ENCODE measurements at places on chromosomes 5 and 9.

DNA sequence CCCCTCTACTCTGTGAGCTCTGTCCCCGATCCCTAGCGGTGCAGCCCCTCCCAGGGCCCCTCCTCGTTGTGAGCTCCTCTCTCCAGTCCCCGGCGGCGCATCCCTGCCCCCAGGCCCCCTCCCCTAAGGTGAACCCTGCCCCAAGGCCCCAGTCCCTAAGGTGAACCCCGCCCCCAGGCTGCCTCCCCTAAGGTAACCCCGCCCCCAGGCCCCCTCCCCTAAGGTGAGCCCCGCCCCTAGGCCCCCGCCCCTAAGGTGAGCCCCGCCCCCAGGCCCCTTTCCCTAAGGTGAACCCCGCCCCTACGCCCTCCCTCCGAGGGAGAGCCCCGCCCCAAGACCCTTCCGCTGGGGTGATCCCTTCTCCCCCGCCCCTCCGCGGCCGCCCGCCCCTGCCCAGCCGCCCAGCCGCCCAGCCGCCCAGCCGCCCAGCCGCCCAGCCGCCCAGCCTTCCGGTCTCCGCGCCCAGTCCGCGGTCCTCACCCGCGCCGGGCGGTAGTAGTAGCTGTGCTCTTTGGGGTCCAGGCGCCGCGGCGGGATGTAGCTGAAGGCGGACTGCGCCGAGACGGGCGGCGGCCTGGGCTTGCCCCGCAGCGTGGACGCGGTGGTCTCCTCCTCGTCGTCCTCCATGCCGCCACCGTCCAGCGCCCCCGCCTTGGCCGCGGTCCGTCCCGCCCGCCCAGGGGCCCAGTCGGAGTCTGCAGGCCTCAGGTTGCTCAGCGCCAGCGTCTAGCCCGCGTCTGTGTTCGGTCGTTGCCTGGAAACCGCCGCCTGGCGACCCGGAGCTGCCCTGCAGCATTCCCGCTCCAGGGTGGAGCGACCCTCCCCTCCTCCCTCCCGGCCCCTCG is at the start of gene CFAP90:
Gene CFAP90 (minus strand): TSS at position 739 of the 845 bp plus-strand sequence. CDS start 112 bp downstream, at position 627.
- peak; percentile 43 for DNase-seq

DNA sequence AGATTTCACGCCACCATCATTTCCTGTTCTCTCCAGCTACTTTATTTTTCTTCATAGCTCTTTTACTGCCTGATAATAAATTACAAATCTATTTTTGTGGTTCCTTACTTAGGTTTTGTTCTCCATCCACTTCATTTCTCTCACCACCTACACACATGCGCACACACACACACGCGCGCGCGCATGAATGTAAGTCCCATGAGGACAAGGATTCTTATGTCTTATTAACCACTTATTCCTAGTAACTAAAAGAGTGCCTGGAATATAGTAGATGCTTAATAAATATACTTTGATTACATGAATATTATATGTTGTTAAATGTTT is 116.5 kb downstream of the TRPM6 start:
- DNase-seq, result no peak

DNA sequence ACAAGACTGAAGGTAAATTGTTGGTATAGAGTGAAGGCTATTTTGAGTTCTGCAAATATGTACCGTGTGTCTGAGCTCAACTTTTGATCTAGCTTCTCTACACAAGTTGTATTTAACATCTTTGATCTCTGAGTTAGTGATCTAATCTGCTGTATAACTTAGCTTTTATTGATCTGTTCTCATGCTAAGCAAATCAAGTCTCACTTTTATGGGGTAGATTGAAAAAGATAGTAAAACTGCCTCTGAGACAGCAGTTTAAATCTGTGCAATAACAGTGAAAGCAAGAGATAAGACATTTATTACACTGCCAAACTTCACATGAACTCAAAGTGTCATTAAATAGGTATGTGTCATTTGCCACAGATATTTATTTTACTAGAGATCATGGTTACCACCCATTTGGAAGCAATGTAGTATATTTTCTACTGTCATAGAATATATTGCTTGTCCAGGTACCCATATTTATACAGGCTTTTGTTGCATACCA is 477.3 kb downstream of the ISL1 start:
- no peak for DNase-seq

DNA sequence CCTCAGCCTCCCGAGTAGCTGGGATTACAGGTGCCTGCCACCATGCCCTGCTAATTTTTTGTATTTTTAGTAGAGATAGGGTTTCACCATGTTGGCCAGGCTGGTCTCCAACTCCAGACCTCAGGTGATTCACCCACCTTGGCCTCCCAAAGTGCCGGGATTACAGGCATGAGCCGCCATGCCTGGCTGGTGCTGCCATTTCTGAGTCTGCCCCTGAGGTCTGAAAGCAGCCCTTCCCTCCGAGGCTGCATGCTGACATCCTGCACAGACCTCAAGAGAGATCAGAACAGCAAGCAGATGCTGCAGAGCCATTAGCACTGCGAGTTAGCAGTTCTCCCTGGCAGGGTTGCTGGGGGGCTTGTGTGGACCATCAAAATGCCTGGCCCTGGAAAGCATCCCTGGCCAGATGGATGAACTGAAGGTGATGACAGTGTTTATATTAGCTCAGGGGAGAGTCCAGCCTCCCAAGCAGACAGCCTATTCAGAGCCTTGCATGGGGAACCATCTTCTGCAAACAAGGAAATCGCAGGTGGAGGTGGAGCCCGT is 176.5 kb upstream of the PANK3 start:
- no peak for DNase-seq

- no peak for DNase-seq
These were observed 116.2 kb downstream of the DIRAS2 start for GRCh38 chr9:90526386-90526785.

DNA sequence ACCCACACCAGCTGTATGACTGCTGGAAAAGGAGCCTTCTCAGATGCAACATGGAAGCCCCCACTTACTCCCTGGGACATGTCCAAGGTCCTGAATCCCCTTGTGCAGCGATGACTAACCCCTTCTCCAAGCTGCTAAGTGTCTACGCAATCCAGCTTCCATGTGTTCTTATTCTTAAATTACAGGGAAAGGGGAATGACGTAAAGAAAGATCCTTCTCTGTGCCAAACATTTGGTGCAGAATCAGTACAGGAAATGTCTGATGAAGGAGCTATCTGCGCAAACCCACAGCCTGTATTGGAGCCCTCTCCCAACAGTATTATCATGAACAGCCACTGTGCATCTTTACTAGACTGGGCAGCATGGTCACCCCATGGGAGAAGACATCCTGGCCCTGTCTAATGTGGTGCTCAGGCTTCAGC is 183.2 kb downstream of the FRMD3 start:
- DNase-seq, result no peak

DNA sequence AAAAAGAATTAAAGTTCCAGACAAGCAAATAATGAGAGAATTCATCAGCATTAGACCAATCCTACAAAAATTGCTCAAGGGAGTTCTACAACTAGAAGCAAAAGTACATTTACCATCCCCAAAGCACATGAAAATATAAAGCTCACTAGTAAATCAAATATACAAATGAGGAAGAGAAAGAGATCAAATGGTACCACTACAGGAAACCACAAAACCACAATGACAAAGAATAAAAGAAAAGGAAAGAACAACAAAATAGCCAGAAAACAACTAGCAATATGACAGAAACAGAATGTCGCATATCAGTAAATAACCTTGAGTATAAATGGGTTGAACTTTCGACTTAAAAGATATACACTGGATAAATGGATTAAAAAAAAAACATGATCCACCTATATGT is 739.0 kb downstream of the DTWD2 start:
- DNase-seq, result no peak

- no peak for DNase-seq
These were observed 71.0 kb upstream of the ADAMTS2 start for GRCh38 chr5:179416114-179416822.

GRCh38 chr9:97768746-97769145 is 71.6 kb upstream of the XPA start:
- DNase-seq, result no peak
